ENCODE measurements at places on chromosomes 16 and 17.

DNA sequence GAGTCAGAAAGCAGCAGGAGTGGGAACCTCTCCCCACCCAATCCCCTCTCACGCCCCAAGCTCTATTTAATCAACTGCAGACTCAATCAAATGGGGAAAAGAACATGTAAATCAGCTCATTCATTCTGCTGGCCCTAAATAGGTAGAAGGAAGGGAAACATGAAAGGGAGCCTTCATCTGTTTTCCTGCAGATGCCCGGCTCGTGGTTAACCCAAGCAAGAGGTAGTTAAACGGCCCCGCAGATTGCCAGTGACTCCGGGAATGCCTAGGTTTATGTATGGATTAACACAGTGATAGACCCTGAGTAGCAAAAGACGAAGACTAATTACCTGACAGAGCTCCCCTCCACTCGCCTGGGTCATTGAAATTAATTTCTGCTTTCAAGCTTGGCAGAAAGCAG, 542.0 kb downstream of the WWOX start:
- no peak for DNase-seq

- no peak for DNase-seq
These were observed 656 bp upstream of the GEMIN4 start for GRCh38 chr17:752620-753219.

GRCh38 chr16:78689028-78689427, 589.6 kb downstream of the WWOX start:
- no peak for DNase-seq

- no peak for DNase-seq
These were observed 405.5 kb upstream of the PSMD7 start for GRCh38 chr16:73891129-73891542.

GRCh38 chr17:35913609-35914008, 17.0 kb downstream of the RDM1 start:
- DNase-seq: no peak

DNA sequence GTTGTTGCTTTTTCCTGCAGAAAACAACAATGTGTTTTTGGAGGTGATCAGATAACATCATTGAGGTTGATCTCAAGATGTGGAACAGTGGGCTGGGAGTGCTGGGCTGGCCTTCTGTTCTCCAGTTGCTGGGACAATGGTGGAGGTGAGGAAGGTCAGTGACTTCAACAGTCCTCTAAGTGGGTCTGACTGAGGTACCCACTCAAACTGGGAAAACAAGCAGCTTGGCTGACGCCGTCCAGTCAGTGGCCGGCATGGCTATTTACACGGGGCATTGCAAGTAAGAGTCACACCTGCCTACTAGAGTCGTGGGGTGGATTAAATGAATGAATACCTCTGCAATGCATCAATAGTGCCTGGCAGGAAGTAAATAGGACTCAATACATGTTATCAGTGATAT, 386.7 kb upstream of the ZFHX3 start:
- no peak for DNase-seq

- DNase-seq: no peak
These were observed 199.5 kb upstream of the DYNLRB2 start for GRCh38 chr16:80341263-80341662.

DNA sequence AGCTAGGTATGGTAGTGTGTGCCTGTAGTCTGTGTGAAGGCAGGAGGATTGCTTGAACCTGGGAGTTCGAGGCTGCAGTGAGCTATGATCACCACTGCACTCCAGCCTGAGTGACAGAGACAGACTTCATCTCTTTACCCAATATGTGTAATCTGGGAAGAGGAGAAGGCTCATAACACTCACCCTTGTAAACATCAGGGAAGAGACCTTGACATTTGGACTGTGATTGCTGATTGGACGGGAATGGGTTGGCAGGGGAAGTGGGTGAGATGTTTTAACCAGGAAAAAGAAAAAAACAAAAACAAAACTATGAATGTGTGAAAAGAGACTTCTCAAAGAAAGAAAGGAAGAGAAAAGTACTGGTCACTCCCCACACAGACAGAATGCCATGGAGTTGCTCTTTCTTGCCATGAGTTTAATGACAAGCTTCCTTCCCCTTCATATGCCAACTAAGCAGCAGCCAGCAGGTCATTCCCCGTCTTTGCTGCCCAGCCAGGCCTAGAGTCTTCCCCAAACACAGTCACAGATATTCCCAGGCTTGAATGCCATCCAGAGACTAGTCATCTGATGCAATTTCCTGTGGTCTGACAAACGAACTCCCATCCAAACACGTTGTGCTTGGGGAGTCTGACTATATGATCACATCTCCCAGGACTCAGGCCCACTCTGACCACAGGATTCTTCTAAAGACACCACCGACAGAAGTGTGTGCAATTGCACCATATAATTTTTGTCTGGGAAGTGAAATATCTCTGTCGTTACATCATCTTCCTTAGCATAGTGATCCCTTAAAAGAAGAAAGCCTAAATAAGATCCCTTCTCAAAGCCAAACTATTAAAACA, 3.6 kb upstream of the XAF1 start:
- no peak for DNase-seq

Data from stimulated activated CD4-positive, alpha-beta T cell treated with anti-CD3 and anti-CD28 coated beads, Interleukin-1b, Interleukin-23, amount 100 ng/mL, for 1 hour (primary cell).